H1 (cell line): ENCODE measurements at places on chromosomes 7 and 10. TPM values are rescaled to one million over a fixed set of nuclear protein-coding genes. Genes with fewer than 3 reads are reported as not detected.

The SKIDA1 gene
- total RNA-seq, result 8.0 and 8.2 TPM in 2 replicates

The SLC13A1 gene
- total RNA-seq, result not detected in 2 replicates

The NAMPT gene
- 95.9 and 103 TPM in 2 replicates for total RNA-seq

The OR6V1 gene
- not detected in 2 replicates for total RNA-seq

The GIMAP1 gene
- total RNA-seq, result not detected in 2 replicates

The HOXA11 gene
- total RNA-seq, result not detected in 2 replicates

The GRM3 gene
- 3.4 and 4.2 TPM in 2 replicates for total RNA-seq

The KLLN gene
- 0.71 and 0.73 TPM in 2 replicates for total RNA-seq

The CPA4 gene
- not detected in 2 replicates for total RNA-seq

The AOAH gene
- 0.55 TPM in 1 of 2 replicates, not detected in the other for total RNA-seq

The TMEM273 gene
- total RNA-seq, result not detected in 2 replicates

The FAM221A gene
- total RNA-seq, result 20.3 and 21.5 TPM in 2 replicates

The SYNPO2L gene
- 0.11 and 0.19 TPM in 2 replicates for total RNA-seq

The COL13A1 gene
- total RNA-seq, result 4.5 and 5.2 TPM in 2 replicates

The TMEM225B gene
- not detected in 2 replicates for total RNA-seq

The SAP25 gene
- 5.4 and 5.8 TPM in 2 replicates for total RNA-seq

The DHTKD1 gene
- total RNA-seq, result 49.8 and 50.7 TPM in 2 replicates

The C10orf62 gene
- total RNA-seq, result not detected in 2 replicates

The ENO4 gene
- total RNA-seq, result 0.21 TPM in 1 of 2 replicates, not detected in the other

The ECD gene
- total RNA-seq, result 38.0 and 43.6 TPM in 2 replicates

The HABP2 gene
- not detected in 2 replicates for total RNA-seq

The SLC29A4 gene
- total RNA-seq, result 6.9 and 8.5 TPM in 2 replicates

The C1QL3 gene
- total RNA-seq, result 1.0 and 1.3 TPM in 2 replicates

The PAPOLB gene
- 0.11 and 0.15 TPM in 2 replicates for total RNA-seq

The PIP gene
- total RNA-seq, result not detected in 2 replicates

The CDC14C gene
- total RNA-seq, result not detected in 2 replicates

The LIPF gene
- not detected in 2 replicates for total RNA-seq

The OR2F2 gene
- not detected in 2 replicates for total RNA-seq

The LRRC17 gene
- total RNA-seq, result 3.0 and 3.3 TPM in 2 replicates

The SAMD9 gene
- total RNA-seq, result 0.04 TPM in 1 of 2 replicates, not detected in the other

The SORCS3 gene
- total RNA-seq, result 0.82 and 0.88 TPM in 2 replicates

The AVPI1 gene
- total RNA-seq, result 7.8 and 9.0 TPM in 2 replicates

The SPOCK2 gene
- total RNA-seq, result 1.6 and 1.9 TPM in 2 replicates

The TSPAN15 gene
- 9.7 and 11.6 TPM in 2 replicates for total RNA-seq

The GAD2 gene
- total RNA-seq, result 0.27 and 0.47 TPM in 2 replicates

The MYO3A gene
- total RNA-seq, result 3.2 and 5.3 TPM in 2 replicates

The EGFR gene
- total RNA-seq, result 5.8 and 6.0 TPM in 2 replicates

The HMX2 gene
- total RNA-seq, result 1.3 and 2.0 TPM in 2 replicates

The PRKG1 gene
- total RNA-seq, result 15.2 and 16.0 TPM in 2 replicates

The NAT16 gene
- 0.84 and 1.0 TPM in 2 replicates for total RNA-seq

The OR13A1 gene
- not detected in 2 replicates for total RNA-seq

The FAM25A gene
- not detected in 2 replicates for total RNA-seq

The OPN4 gene
- not detected in 2 replicates for total RNA-seq

The LSM8 gene
- 36.9 and 41.8 TPM in 2 replicates for total RNA-seq

The SUN1 gene
- 105 and 108 TPM in 2 replicates for total RNA-seq

The EVX1 gene
- total RNA-seq, result not detected in 2 replicates

The ARHGEF35 gene
- total RNA-seq, result 11.8 and 14.2 TPM in 2 replicates

The RBP3 gene
- not detected in 2 replicates for total RNA-seq

The GRID2IP gene
- total RNA-seq, result 1.0 and 1.3 TPM in 2 replicates

The ELOVL3 gene
- 0.31 TPM in 1 of 2 replicates, not detected in the other for total RNA-seq

The ADCY1 gene
- 25.9 and 26.9 TPM in 2 replicates for total RNA-seq
